Activated naive CD4-positive, alpha-beta T cell treated with Interleukin-2 at 50 U/mL for 16 hours (primary cell): ENCODE measurements at places on chromosomes 4 and X.
A peak's percentile ranks its signal among the peaks of the same experiment; 100 is the strongest.

DNA sequence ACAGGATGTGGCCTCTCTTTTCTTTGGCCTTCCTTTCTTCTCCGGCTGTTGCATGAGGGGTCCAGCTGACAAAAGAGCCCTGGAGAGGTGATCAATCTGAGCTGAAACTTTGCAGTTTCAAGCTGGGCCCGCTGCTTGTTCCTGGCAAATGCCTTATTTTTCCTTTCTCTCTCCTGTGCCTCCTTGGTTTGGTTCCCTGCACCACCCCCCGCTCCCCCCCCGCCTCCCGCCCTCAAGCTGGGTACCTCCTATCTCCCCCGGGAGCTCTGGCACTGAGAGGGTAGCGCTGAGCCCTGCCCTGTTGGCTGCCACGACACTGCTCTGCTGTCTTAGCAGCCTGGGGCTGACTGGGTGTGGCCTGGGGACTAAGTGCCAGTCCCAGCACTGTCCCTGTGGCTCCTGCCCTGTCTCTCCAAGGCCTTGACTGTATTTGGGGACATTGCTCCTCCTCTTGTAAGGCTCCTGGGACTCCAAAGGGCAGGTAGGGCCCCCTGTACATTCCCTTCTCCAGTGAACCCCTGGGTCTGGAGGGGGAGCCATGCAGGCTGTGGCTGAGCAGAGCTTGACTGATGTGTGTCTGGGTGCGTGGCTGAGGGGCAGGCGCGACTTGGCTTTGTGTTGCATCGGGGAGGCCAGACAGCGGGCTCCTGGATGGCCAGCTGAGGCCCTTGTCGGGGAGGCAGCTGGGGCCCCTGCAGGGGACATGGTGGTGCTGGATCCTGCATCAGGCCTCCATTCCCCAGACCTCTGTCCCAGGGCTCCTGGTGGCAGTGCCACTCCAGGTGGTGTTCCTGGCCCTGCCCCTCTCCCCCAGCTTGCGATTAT is 1.1 kb downstream of the PLXNA3 start:
- DNase-seq: no peak

DNA sequence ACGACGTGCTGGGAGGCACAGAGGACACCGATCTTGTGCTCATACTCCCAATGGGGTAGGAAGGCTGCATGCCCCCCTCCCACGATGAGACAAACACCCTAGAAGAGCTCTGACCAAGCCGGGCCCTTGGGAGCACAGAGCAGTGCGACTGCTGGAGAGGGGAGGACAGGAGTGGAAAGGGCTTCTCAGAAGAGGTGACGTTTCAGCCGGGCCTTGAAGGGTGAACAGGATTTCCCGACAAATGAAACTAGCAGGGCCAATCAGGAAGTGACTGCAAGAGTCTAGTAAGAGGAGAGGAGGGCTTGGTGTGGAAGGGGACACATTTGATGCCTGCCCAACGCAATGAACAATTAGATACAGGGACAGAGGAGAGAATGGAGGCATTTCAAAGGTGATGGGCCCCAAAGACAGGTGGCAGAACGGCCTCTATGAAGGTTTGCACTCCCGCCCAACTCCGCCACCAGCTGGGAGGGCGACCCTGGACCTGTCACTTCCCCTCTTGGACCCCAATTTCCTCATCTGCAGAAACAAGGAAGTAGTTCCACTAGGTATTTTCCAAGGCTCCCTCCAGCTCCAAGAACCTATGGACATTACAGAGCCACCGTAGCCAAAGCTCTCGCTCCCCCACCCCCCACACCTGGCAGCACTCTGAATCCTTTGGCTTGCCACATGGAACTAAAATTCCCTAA is 3.9 kb downstream of the HCFC1 start:
- no peak for DNase-seq

DNA sequence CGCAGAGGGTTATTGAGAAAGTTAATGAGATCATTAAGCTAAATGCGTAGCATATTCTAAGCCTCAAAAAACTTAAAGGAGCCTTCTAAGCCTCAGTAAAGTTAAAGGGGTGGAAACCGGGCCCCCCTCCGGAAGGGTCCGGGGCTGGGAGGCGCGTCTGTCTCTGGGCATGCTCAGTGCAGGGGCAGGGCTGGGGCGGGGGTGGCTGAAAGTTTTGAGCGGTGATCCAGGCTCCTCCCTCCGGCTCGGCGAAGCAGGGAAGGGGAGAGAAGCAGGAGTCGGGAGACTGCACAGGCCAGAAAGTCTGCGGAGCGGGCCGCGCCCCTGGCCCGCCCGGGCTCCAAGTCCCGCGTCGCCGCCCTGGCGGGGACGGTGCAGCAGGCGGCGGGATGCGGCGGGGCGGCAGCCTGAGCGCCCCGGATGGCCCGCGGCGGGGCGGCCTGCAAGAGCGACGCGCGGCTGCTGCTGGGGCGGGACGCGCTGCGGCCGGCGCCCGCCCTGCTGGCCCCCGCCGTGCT is at the start of gene EVC:
Gene EVC (plus strand): TSS at position 241 of the 518 bp plus-strand sequence. CDS start 180 bp downstream, at position 421.
- peak; percentile 49 for DNase-seq

GRCh38 chrX:111098874-111099273 is 2.9 kb downstream of the PAK3 start:
- peak; percentile 69 for DNase-seq

- no peak for DNase-seq
Observed at GRCh38 chr4:106444557-106444956, 76.0 kb upstream of the GIMD1 start.

DNA sequence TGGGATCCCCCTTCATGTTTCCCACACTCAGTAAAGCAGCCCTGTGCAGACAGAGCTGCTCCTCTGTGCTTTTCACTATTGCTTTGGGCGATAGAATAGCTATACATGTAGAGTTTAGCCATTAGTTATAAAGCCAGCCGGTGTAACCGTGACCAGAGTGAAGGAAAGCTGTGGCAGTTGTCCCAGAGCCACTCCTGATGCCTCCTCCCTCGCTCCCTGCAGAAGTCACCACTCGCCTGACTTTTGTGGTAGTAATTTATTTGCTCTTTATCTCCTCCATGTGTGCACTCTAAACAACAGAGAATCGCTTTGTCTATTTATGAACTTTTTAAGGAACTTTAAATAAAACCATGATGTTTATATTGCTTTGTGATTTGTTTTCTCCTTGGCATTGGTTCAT is 41.8 kb upstream of the WWC2 start:
- DNase-seq: no peak

- DNase-seq: no peak
Observed at GRCh38 chrX:2631743-2632532, 59.2 kb upstream of the CD99 start.

DNA sequence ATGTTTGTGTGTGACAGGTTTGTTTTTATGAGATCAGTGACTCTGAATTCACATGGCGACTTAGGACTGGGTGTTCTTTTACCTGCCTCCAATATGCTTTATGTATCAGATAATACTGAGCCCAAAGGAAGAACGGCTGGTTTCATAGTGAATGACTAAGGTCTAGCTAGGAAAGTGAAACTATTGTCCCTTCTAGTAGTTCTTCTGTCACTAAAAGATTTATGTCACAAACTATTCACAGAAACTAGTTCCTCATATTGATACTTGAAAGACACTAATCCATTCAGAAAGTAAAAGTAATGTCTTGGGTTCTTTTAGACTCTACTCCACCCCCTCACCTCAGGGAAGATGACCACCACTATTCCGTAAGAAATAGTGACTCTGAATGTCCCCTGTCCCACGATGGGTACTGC is 81.7 kb downstream of the EGF start:
- DNase-seq: no peak

DNA sequence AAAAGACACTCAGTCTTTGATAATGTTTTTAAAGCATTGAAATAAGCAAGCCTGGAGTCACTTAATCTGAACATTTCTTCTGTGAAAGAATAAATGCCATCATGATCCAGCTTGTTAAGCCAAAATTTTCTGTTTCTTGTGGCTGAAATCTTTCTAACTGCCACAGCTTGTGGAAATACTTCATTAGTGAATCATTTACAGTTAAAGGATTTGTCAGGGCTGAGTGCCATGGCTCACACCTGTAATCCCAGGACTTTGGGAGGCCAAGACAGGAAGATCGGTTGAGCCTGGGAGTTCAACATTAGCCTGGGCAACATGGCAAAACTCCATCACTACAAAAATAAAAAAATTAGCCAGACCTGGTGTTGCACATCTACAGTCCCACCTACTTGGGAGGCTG is 93.3 kb upstream of the PDE5A start:
- no peak for DNase-seq

DNA sequence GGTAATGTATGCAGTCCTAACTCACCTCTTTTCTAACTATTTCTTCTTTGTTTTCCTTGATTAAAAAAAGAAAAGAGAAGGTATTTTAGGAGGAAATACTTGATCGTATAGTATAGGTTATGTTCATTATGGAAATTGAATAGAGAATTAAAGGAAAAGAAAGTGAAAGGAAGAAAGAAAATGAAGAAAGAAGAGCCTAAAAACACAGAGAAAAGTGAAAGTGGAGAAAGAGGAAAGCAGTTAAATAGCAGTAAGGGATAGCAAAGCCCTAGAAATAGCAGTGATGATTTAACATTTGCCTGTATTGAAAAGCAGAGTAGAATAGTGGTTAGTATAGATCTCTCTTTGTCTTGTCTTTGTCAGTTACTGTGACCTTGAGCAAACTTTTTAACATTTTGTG is 37.0 kb downstream of the MRPL1 start:
- DNase-seq: no peak
